ENCODE measurements at places on chromosomes 5 and 9.

DNA sequence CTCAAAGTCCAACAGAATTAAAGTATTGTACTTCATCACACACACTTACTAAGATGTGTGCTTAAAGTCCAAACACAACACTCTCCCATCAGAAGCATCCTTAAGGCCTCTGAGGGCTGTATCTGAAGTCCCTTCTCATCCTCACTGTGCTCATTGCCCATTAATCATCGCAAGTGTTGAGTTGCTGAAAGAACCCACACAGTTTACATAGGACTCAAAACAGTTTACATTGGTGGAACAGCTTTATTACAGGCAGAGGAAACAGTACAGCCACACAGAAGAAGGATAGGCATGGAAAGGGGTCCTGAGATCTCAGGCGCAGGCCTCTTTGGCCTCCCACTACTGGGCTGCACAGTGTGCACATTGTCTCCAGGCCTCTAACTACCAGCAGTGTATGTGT lies 113.4 kb downstream of the CMYA5 start:
- no peak for DNase-seq

- no peak for DNase-seq
Observed at GRCh38 chr9:111854799-111855198, 41.8 kb upstream of the UGCG start.

- no peak for DNase-seq
Observed at GRCh38 chr9:17472126-17472525, 106.7 kb upstream of the SH3GL2 start.

DNA sequence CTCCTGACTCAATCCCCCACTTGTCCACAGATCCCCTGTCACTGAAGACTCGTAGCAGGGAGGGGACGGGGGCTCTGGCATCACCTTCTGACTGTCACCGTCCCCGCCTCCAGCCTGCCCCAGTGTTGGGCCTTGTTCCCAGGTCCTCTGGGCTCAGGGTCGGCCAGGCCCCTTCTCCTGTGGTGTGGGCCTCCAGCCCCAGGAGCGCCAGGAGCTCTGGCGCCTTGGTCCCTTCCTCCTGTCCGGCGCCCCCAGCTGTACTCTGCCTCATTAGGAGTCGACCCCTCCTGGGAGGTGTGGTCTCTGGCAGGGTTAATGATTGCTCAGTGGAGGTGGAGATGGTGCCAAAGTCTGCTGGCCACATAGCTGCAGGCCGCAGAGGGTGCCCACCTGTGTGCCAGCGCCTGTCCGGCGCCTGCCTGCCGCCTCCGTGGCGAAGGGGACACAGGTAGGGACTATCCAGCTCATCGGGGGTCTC lies at the start of gene CDHR2:
TSS of gene CDHR2 (plus strand) at position 376 of the 478 bp plus-strand sequence. CDS start 16,011 bp downstream, outside the sequence.
- DNase-seq: no peak

DNA sequence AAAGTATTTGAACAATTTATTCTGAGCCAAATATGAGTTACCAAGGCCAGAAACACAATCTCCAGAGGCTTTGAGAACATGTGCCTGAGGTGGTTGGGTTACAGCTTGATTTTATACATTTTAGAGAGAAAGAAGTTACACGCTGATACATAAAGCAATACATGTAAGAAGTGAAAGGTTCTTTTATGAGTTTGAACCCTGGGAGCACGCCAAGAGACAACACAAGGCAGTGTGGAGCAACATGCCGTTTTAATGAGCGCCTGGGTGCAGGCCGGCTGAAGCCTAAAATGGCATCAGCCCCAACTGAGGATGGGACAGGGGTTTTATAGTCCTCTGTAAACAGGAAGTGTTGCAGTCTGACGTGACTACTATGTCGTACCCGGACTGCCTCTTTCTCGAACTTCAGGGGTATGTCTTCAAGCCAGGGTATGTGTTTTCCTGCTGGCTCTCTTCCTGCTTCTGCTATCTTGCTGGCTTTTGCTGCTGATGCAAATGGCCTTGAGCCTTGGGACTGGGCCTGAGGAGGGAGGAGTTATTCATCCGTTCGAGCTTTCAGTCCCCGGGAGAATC lies 193.7 kb downstream of the CYLC2 start:
- DNase-seq: no peak

- no peak for DNase-seq
Observed at GRCh38 chr9:121527371-121527770, 27.7 kb upstream of the GGTA1 start.

Data from occipital lobe (tissue), 3 donors.